T-helper 22 cell (primary cell): ENCODE measurements at places on chromosomes 2 and 18.

GRCh38 chr2:113685471-113685870, 58.4 kb downstream of the RABL2A start:
- DNase-seq, result no peak

GRCh38 chr18:68725346-68725745, 10.4 kb upstream of the TMX3 start:
- DNase-seq, result no peak

DNA sequence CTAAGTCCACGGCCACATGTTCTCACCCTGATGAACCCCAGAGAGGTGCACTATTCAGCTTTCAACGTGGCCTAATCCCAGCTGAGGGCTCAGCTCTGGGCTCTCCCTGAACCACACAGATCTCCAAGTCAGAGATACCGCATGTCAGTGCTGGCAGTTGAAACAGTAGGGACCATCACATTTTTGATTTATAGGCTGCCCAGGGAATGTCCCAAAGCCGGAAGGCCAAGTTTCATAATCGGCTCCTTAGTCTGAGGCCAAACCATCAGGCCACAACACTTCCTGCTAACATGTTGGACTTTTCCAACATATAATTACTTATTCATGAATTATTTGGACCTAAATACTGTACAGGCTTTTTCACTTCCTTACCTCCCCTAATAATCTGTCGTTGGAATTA, 91.9 kb upstream of the KLHL29 start:
- DNase-seq, result no peak

GRCh38 chr2:163594497-163594896, 141.3 kb downstream of the FIGN start:
- DNase-seq, result no peak
